NCI-H748 treated with DMSO at 0.1 percent for 48 hours (cell line): ENCODE measurements at places on chromosomes 16 and 17.

GRCh38 chr17:59521465-59522126 lies 43.8 kb upstream of the DHX40 start:
- peak; percentile 22 for DNase-seq

GRCh38 chr16:56530872-56531271 lies 11.0 kb upstream of the BBS2 start:
- DNase-seq: no peak

DNA sequence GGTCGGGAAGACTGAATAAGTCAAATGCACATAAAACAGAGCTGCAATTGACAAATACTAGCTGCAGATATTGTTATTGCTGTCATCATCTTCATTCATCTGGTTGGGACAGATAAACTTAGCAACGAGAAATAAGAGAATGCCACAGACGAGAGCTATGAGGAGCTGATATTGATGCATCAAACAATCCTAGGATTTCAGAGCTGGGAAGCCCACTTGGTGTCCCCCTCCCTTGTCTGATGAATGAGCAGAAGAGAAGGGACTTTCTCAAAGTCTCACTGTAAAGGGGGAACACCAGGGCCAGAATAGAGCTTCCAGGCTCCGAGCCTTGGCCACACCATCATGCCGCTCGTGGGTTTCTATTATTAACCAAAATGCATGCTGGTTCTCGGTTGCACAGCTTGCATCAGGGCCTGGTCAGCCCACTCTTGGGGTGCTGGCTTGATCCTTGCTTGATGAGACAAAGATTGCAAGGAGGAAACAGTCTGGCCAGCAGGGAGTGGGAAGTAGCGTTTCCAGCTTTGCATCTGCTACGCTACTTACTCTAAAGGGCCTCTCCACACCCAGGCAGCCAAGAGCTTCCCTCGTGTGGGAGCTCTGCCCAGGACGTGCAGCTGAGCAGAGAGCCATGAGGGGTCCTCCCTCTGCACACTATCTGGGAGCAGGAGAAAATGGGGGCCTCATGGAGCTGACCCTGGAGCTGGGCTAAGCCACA lies 28.4 kb upstream of the EMP2 start:
- no peak for DNase-seq

DNA sequence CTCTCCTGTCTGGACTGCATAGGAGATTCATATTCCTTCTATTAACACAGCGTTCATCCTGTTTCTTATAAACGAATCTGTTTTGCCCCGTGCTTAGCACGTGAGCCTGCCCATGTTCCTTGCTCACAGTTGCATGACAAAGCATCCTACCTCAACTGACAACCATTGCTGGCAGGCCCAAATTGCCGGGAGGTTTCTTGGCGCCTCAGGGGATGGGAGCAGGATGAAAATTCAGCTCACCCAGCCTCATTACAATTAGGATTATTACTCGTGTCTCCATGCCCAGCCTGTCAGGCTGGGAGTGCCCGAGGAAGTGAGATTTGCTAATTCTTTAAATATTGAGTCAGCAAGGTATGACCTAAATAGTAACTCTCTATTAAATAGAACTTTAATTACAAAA lies 36.7 kb upstream of the HELZ start:
- DNase-seq: no peak

DNA sequence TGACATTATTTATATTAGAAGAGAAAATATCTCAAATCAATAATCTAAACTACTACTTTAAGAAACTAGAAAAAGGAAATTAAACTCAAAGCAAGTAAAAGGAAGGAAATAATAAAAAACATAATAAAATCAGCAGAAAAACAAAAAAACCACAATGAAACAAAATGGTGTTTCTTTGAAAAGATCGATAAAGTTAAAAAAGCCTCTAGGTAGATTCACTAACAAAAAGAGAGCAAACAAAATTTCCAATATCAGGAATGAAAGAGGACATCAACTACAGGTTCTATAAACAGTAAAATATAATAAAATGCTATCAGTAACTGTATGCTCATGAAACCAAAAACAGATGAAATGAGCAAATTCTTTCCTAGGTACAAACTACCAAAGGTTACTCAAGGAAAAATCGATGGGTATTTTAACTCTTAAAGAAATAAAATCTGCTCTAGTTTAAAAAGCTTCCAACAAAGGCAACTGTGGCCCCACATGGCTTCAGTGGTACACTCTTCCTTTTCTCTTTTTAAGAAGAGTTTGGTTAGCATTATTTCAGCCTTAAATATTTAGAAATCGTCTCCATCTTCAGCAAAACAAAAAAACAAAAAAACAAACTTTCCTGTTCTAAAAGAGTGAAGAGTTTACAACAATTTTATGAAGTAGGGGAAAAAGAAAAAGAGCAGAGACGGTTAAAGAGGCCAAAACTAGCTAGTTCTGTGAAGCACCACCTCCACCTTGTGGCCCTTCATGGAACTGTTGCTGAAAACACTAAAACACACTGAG lies 102.2 kb downstream of the TRIM37 start:
- DNase-seq: peak; percentile 50

GRCh38 chr17:43597624-43598356 lies 51.6 kb upstream of the ETV4 start:
- DNase-seq: no peak

DNA sequence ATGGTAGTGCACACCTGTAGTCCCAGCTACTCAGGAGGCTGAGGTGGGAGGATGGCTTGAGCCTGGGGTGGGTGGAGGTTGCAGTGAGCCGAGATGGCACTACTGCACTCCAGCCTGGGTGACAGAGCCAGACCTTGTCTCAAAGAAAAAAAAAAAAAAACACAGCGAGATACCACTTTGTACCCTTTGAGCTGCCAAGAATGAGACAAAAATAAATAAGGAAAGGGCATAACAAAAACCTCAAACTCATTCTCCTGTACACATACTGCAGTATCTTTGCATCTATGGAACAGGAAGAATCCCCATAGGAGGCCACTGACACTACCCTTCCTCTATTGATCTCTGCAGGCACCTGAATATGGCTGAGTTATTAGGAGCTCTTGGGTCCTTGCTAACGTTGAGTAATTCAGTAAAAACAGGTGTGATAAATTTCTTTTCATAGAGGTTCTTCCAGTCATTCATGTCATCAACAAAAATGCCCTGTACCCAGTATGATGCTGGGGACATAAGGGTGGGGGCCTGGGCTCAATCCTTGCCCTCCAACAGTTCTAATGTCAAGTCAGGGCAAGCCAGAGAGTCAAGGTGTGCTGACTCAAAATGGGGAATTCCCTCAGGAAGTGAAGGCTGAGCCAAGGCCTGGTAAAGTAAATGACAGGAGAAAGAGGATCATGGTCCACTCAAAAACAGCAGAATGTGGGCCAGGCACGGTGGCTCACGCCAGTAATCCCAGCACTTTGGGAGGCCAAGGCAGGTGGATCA lies 26.9 kb downstream of the RANBP10 start:
- no peak for DNase-seq

DNA sequence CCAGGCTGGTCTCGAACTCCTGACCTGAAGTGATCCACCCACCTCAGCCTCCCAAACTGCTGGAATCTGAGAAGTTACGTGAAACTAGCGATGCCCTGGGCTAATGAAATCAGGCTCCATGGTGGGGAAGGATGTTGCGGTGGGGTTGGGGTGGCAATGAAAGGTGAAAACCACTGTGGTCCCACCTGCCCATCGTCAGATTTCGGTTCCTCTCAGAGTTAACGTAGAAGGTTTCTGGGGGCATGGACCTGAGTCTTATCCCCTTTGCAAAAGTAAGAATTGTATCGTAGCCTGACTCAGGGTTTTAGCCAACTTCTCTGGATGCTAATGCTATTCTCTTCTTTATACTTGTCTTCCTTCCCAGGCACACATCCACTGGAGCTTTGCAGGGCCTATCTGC lies 402.3 kb downstream of the WWOX start:
- no peak for DNase-seq

GRCh38 chr17:77842528-77843147 lies 115.9 kb upstream of the TNRC6C start:
- no peak for DNase-seq

- DNase-seq: no peak
Observed at GRCh38 chr16:79284766-79285165, 315.8 kb downstream of the MAF start.

GRCh38 chr16:17331991-17332390 lies 138.8 kb downstream of the XYLT1 start:
- DNase-seq: no peak

DNA sequence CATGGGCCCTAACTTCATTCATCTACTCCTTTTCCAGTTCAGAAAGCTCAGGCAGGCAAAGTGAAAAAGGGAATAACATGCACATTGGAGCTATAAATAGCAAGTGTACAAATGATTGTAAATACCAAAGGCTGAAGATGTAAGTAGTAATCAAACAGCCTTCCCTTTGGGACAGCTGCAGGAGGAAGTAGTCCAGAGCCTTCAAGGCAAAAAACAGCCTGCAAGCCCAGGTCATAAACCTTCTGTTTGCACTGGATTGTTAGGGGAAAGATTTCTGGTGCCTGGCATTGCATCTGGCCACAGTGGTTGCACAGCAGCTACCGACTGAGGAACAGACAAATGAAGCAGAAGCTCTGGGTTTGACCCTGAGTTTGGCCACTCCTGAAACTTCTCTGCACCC lies 98.6 kb upstream of the PMFBP1 start:
- DNase-seq: no peak

- no peak for DNase-seq
Observed at GRCh38 chr16:86987746-86988670, 329.2 kb downstream of the C16orf95 start.

DNA sequence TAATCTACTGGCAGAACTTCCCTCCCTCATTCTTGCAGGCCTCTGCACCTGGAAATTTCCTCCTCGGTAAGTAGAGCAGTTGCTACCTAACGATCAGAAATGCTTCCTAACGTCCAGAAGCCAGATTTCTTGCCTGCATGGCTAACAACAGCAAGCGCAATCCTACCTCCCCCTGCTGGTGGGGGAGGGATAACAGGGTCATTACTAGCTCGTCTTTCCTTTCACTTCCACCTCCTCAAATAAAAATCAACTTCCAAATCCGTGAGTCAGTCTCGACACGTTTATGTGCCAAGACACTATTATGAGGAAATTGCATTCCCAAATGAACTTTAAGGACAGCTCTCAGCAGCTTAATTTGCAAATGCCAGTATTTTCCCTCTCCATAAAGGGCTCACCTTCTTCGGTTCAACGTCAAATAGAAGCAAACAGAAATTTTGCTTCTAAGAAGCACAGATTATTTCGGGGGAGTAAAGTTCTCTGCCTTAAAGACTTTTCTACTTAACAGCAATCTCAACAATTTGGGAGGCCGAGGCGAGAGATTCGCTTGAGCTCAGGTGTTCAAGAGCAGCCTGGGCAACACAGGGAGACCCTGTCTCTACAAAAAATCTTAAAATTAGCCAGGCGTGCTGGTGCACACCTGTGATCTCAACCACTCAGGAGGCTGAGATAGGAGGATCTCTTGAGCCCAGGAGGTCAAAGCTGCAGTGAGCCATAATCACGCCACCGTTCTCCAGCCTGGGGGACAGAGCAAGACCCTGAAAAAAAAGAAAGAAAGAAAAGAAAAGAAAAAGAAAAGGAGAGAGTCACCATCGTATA lies 188.6 kb upstream of the PSMD7 start:
- DNase-seq: peak; percentile 40

- DNase-seq: no peak
Observed at GRCh38 chr17:12618557-12618956, 47.1 kb upstream of the MYOCD start.

- DNase-seq: no peak
Observed at GRCh38 chr17:31494259-31495021, 103.0 kb downstream of the RAB11FIP4 start.

DNA sequence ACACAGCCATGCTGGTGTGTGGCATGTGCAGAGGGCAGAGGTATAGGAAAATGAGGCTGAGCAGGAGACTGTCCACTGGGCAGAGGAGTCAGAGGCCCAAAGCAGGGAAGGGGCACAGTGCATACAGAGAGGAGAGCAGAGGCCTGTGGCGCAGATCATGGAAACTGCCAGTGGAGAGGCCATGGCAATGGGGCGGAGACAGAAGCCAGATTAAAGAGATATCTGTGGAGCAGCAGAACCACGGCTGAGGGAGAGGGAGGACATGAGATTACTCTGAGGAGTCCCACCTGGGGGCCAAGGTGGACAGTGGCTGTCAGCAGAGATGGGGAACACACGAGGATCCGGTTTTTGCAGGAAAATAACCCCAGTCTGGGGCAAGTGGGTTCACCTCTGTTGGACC lies 43.3 kb downstream of the RANBP10 start:
- DNase-seq: no peak

- DNase-seq: no peak
Observed at GRCh38 chr16:71666264-71666663, 40.3 kb downstream of the MARVELD3 start.

GRCh38 chr16:87392821-87393679 lies 914 bp downstream of the MAP1LC3B start:
- DNase-seq: no peak

- no peak for DNase-seq
Observed at GRCh38 chr16:74825016-74825415, 50.4 kb upstream of the FA2H start.

GRCh38 chr17:57092171-57092570 lies 7.1 kb downstream of the AKAP1 start:
- no peak for DNase-seq

DNA sequence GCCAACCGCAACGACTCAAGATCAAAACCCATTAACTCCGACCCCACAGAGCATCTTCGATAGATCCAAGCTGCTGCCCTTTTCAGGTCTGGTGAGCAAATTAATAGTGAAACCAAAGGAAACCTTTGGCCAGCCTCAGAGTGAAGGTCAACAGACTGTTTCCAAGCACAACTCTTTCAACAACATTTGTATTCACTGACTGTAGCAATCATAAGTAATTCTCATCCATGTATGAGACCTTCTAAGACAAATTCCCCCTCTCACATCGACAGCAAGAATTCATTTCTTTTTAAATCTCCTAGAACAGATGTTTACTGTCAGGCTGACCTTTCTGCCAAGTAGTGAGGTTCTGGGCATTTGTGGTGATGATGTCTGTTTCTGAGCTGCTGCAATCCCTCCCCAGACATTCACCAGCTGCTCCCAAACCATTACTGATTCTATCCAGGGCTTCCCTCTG lies 64.2 kb downstream of the SLC39A11 start:
- DNase-seq: no peak

- DNase-seq: no peak
Observed at GRCh38 chr16:23535901-23536300, 21.2 kb downstream of the EARS2 start.

- DNase-seq: no peak
Observed at GRCh38 chr17:8941520-8941919, 24.0 kb downstream of the PIK3R5 start.

GRCh38 chr16:19140396-19140795 lies 26.6 kb downstream of the ITPRIPL2 start:
- no peak for DNase-seq
